ENCODE measurements at places on chromosomes 12 and 14.

DNA sequence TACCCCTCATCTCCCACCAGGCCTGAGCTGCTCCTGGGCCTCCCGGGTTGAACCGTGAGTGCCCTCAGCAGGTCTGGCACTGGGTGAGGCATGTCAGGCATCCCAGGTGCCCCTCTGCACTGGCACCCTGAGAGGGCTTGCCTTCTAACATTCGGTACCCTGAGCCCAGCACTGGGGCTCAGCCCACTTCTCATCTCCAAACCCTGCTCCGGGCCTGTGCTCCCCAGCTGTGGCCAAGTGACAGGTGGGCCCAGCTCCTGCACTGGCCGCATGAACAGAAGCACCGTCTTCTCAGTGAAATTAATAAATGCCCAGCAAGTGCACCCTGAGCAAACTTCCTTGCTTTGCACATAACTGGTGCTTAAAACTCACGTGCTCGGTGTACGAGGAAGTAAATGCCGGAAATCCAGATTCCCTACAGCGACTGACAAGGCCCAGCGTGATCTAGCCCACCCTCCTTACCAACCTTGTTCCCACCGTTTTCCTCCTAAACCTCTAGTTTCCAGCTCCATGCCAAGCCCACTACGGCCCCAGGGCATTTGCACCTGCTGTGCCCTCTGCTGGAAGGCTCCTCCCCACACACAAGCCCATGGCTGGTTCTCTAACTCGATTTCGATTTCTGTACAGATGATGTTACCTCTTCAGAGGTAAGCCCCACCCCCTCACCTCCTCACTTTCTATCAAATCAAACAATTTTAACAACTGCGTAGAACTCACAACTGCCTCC, 115.2 kb upstream of the NCOR2 start:
- no peak for DNase-seq

DNA sequence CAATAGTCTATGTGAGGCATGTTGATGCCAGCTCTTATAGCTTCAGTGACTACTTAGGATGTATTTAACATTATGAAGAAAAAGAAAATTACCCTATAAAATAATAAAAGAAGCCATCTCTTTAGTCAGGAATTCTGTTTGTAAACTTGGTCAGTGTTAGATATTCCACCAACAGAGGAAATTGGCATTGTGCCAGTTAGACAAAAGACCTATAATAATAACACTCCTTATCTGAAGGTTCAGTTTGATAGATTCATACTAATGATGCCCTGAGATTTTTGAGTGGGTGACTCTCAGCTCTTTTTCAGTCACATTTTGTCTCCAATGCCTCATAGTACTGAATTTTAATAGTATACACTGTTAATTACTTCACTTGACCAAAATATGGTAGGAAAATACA, 6.6 kb downstream of the SYT10 start:
- DNase-seq: no peak

DNA sequence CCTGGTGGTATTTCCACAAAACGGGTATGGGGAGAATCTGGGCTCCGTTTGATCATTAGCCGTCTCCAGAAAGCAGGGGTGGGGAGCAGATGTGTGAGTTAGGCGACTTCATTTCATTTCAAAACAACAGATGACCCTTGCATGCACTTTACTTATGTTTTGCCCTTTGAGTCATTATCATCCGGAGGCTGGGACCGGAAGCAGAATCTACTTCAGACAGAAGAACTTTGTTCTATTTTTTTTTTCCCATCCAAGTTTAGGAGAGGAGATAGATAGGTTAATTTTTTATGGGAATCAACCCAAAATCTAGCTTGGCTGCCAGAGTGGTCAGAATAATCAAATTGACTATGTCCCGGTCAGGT, 31.3 kb upstream of the CMAS start:
- DNase-seq: no peak

DNA sequence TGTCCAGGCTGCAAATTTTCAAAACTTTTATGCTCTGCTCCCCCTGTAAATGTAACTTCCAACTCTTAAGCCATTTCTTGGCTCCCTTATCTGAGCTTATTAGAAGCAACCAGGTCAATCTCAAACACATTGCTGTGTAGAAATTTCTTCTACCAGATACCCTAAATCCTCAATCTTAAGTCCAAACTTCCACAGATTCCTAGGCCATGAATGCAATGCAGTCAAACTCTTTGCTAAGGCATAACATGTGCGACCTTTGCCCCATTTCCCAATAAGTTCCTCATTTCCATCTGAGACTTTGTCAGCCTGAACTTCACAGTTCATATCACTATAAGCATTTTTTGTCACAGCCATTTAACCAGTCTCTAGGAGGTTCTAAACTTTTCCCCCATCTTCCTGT, 64.5 kb downstream of the TMTC3 start:
- DNase-seq: no peak

DNA sequence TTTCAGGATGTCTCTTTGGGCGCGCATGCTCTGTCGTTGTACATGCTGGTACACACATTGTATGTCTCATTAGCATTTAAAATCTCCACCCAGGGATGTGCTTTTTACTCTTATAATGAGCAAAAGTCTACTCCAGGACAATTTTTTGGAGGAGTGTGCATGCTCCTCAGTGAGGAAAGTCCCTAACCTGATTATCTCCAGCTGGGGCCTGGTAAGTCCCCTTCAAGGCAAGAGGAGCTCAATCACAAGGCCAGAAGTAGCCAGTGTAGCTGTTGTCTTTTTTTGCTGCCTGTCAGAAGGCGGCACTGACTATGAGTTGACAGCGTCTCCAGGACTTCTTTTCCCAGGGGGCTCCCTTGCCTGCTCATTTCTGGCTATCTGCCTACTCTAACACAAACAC, 218.3 kb upstream of the CNTN1 start:
- DNase-seq: no peak

- no peak for DNase-seq
Measured at GRCh38 chr14:50047274-50047676, 69.1 kb downstream of the VCPKMT start.

- no peak for DNase-seq
Measured at GRCh38 chr14:64636980-64637429, 67.2 kb upstream of the PLEKHG3 start.

- DNase-seq: no peak
Measured at GRCh38 chr14:23450379-23450778, 14.9 kb upstream of the MYH7 start.

- peak; percentile 43 for DNase-seq
Measured at GRCh38 chr12:109736552-109737108, 23.0 kb downstream of the FAM222A start.

- no peak for DNase-seq
Measured at GRCh38 chr12:7571257-7571656, 67.7 kb upstream of the CD163 start.

- DNase-seq: no peak
Measured at GRCh38 chr12:122001466-122002209, 20.0 kb upstream of the BCL7A start.

- DNase-seq: no peak
Measured at GRCh38 chr12:130563323-130563722, 152.8 kb downstream of the RIMBP2 start.

DNA sequence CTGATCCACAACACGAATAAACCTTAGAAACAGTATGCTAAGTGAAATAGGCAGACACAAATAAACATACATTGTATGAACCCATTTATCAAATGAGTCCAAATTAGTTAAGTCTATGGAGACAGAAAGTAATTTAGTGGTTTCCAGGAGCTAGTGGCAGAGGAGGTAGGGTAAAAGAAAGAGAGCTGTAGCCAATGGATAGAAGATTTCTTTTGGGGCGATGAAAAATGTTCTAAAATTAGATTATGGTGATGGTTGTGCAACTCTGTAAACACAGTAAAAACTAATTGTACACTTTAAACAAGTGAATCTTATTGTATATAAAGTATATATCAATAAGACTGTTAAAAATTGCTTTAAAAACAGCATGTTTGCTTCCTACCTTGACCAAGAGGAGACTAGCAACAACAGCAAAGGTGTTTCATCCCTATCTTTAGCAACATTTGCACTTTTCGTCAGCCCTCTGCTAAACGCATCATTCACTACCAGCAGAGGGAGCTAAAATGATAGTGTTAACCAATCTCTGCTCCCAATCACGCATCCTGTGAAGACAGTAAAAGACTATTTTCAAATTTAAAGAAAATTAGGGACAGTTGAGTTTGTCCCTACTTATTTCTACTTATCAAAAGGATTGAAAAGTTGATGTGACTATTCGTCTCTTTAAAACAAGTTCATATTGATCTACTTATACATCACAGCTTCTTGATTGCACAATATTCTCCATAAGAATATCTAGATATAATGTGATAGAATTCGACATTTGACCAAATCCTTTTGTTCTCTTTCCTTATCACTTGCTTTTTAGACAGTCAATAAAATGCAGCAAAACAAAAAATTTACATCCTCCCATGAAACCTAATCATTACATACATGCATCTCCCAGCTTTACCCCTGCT, 24.0 kb upstream of the LGR5 start:
- DNase-seq: peak; percentile 68

GRCh38 chr12:31929027-31929526, 30.1 kb upstream of the RESF1 start:
- DNase-seq: no peak

DNA sequence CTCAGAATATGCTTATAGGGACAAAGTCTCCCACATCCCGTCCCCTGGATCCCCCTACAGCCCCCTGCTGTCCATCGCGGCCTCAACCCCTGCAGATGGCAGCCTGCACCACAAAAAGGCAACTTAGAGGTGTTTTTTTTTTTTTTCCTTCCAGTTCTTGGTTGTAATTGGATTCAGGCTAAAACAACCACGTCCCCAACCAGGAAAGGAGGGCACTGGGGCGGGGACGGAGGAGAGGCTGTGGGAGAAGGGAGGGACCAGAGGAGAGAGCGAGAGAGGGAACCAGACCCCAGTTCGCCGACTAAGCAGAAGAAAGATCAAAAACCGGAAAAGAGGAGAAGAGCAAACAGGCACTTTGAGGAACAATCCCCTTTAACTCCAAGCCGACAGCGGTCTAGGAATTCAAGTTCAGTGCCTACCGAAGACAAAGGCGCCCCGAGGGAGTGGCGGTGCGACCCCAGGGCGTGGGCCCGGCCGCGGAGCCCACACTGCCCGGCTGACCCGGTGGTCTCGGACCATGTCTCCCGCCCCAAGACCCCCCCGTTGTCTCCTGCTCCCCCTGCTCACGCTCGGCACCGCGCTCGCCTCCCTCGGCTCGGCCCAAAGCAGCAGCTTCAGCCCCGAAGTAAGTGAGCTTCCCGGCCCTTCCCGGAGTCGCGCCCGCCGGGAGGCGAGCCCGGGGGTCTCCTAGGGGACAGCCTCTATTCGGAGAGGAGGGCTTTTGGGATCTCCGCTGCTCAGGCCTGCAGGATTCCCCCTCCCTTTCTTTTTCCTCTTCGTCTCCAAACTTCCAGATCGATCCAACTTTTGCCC, at the start of gene MMP14:
Gene MMP14 (plus strand): TSS at position 285 of the 813 bp plus-strand sequence. CDS start 233 bp downstream, at position 518.
- DNase-seq: peak; percentile 71

DNA sequence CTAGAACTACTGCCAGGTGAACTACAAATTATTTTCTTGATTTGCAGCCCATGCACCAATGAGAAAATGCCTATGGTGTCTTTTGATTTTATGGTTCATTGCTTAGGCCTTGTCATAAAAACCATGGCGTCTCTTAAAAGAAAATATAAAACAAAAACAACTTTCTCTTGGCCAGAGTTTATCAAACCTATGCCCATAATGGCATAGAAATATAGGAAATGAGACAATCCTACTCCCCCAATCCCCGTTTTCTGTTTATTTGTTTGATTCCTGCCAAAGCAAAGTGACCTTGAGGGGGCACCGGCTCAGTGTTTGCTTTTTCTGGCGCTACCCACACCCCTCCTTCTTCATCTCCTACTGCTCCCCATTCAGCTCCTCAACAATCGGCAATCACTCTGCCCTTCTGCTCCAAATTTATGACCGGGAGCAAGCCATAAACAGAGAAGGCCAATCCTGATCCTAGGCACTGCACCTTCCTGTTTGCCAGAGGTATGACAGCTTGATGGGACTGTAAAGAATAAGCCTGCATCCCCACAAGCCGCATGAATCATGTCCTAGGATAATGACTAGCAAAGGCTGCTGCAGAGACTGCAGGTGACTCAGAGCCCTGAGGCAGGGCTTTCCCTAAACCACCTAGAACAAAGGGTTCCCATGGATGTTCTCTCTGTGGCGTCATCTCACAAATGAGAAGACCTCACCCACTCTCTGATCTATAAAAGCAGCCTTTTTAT, 874.9 kb downstream of the NRXN3 start:
- DNase-seq: no peak

- peak; percentile 32 for DNase-seq
Measured at GRCh38 chr12:39619316-39619659, 315 bp downstream of the ABCD2 start.

Measured in SK-N-SH (cell line).